ENCODE measurements at places on chromosomes 4 and X. TPM values are rescaled to one million over a fixed set of nuclear protein-coding genes. Genes with fewer than 3 reads are reported as not detected.

GRCh38 chrX:106581856-106582255 lies 29.9 kb upstream of the RADX start:
- no peak for DNase-seq
- H3K27me3 ChIP-seq: no peaks in the 10 kb centered on the region
- no peak overlapping the region for H3K4me3 ChIP-seq

- H3K36me3 ChIP-seq: peaks cover 3% of the 10 kb centered on the region
- no peaks in the 10 kb centered on the region for H3K27me3 ChIP-seq
- H3K4me1 ChIP-seq: peaks cover 6% of the 10 kb centered on the region
- DNase-seq: no peak
- no peak overlapping the region for H3K4me3 ChIP-seq
- H3K27ac ChIP-seq: no peak overlapping the region
These were observed 17.4 kb downstream of the QDPR start for GRCh38 chr4:17494258-17495190.

- no peaks in the 10 kb centered on the region for H3K36me3 ChIP-seq
- H3K27me3 ChIP-seq: no peaks in the 10 kb centered on the region
- H3K4me3 ChIP-seq: no peak overlapping the region
- H3K27ac ChIP-seq: no peak overlapping the region
- no peak for DNase-seq
- no peaks in the 10 kb centered on the region for H3K4me1 ChIP-seq
These were observed 196.0 kb downstream of the NWD2 start for GRCh38 chr4:37440501-37440900.

- no peaks in the 10 kb centered on the region for H3K4me1 ChIP-seq
- no peak overlapping the region for H3K4me3 ChIP-seq
- no peaks in the 10 kb centered on the region for H3K27me3 ChIP-seq
- no peaks in the 10 kb centered on the region for H3K36me3 ChIP-seq
- H3K27ac ChIP-seq: no peak overlapping the region
- DNase-seq: no peak
These were observed 138.6 kb downstream of the AFF1 start for GRCh38 chr4:87073199-87074120.

The C4orf51 gene
- not detected for total RNA-seq

The AMTN gene
- total RNA-seq: not detected

The STK32B gene
- 2.6 TPM for total RNA-seq

The ASB11 gene
- total RNA-seq: not detected

The SLC7A11 gene
- 15.6 TPM for total RNA-seq

- 0 out of 2 replicates have a peak, but pooled peaks cover 3% of the 10 kb centered on the region for H3K4me1 ChIP-seq
- no peaks in the 10 kb centered on the region for H3K36me3 ChIP-seq
- H3K4me3 ChIP-seq: no peak overlapping the region
- no peaks in the 10 kb centered on the region for H3K27me3 ChIP-seq
- no peak overlapping the region for H3K27ac ChIP-seq
These were observed 123.9 kb downstream of the TBCK start for GRCh38 chr4:106192131-106192530.

The COL4A6 gene
- total RNA-seq: 10.4 TPM

The LRIT3 gene
- total RNA-seq: 0.21 TPM

The NRK gene
- total RNA-seq: 8.3 TPM

The RBM41 gene
- total RNA-seq: 26.2 TPM

DNA sequence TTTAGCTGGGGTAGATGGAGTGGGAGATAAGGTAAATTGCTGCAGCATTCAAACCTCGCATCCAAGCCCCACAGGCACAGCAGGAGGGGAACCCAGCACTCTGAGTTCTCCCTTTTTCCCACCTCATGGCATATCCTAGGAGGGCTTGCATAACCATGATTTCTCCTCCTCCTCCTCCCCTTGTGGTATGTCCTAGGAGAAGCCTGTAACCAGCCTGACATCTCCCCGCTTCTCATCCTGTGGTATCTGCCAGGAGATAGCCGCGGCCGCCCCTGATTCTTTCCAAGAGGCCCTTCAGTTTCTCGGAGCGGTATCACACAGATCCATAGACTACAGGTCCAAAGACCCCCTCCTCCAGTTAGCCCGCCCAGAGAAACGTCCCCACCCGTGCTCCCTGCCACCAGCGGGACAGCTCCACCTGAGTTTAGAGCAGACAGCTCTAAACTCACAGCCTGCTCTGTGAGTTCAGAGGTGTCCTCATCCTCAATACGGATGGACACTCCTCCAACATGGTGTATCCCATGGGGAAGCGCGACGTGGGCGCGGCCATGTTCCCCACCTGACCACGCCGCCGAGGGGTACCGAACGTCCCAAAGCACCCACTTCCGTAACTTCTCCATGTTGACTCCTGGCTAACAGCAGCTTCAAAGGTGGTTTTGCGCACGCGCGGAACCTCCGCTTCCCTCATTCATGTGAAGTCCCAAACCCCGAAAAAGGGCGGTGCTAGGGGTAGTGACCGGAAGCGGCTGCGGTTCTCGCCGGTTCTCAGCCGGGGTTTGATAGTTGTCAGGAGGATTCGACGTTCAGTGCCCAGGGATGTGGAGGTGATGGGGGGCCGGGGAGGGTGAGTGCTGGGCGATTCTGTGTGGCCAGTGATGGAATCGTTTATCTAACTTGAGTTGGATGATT lies at the start of gene ZNF81:
ZNF81 (plus strand) TSS at position 739 of the 909 bp plus-strand sequence. CDS start 9,366 bp downstream, outside the sequence.
- no peaks in the 10 kb centered on the region for H3K36me3 ChIP-seq
- peak; percentile 92 for DNase-seq
- peak within 1 kb of the TSS; percentile 60 for H3K27ac ChIP-seq
- no peaks in the 10 kb centered on the region for H3K27me3 ChIP-seq
- H3K4me1 ChIP-seq: no peaks in the 10 kb centered on the region
- peak within 1 kb of the TSS; percentile 71 for H3K4me3 ChIP-seq

DNA sequence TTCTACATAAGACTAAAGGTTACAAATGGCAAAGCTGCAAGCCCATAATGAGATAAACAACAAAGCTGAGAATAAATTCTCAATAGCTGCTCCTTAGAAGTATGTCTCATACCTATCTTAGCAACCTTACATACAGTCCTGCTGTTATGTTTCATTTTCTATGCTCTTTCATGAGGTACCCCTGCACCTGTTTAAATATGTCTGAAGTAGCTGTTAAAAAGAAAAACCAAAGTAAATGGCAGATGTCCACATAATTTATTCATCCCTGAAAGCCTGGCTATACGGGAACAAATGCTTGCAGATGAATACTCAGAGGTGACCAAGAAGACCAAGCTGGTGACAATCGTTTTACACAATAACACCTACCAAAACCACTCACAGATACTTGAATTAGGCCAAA lies 22.5 kb downstream of the PPA2 start:
- H3K27ac ChIP-seq: no peak overlapping the region
- H3K36me3 ChIP-seq: no peaks in the 10 kb centered on the region
- H3K4me3 ChIP-seq: no peak overlapping the region
- DNase-seq: no peak

- peaks cover 10% of the 10 kb centered on the region for H3K36me3 ChIP-seq
- no peak for DNase-seq
- no peaks in the 10 kb centered on the region for H3K27me3 ChIP-seq
- H3K27ac ChIP-seq: no peak overlapping the region
These were observed 42.7 kb upstream of the FGFBP2 start for GRCh38 chr4:16005676-16006075.

The CXCL9 gene
- total RNA-seq: not detected

DNA sequence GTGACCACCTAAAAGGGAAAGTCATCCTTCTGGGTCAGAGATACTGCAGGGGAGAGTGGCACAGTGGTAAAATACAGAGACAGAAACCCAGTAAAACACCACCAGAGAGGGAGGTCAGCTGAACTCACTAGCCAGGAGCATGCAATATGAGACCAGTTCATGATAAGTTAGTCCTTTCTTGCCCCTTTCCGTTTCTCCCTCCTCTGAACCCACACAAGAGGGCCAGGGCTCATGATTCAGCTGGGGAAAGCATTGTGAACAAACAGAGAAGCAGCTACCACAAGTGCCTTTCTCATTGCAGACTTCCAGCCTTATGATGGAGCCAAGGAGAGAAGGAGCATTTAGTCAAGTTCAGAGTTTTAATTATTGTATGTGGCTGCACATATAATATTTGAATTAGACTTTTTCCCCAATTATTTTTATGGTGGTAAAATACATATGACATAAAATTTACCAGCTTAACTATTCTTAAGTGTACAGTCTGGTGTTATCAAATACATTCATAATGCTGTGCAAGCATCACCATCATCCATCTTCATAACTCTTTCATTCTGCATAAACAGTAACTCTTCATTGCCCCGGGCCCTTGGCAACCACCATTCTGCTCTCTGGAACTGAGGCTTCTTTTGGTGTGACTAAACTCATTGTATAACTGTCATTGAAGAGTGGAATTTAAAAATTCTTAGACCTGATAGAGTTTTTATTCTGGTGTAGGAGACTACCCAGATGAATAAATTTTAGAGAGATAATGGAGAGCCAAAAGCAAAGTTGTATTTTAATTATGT lies 114.6 kb downstream of the DDIT4L start:
- H3K36me3 ChIP-seq: no peaks in the 10 kb centered on the region
- no peaks in the 10 kb centered on the region for H3K27me3 ChIP-seq
- DNase-seq: no peak
- H3K4me3 ChIP-seq: no peak overlapping the region

DNA sequence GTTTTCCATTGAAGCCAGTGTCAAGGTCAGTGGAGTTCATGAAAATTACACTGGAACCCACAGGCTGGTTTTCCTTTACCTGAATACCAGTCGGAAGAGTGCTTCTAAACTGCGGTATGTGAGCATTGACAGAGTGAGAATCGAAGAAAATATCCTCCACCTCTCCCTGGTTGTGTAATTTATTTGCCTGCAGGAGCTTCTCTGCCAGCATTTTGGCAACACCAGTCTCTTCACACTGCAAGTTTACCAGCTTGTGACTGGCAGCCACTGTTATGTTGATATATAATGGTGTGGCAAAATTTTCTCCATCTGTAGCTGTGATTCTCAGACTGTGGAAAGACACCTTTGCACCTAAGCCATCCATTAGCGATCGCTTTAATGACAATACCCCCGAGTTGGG lies 16.1 kb downstream of the FAT1 start:
- no peaks in the 10 kb centered on the region for H3K27me3 ChIP-seq
- no peak overlapping the region for H3K4me3 ChIP-seq
- DNase-seq: no peak
- peaks cover 39% of the 10 kb centered on the region for H3K36me3 ChIP-seq
- H3K4me1 ChIP-seq: 0 out of 2 replicates have a peak, but pooled peaks cover 2% of the 10 kb centered on the region

The IQCM gene
- not detected for total RNA-seq

GRCh38 chr4:147842573-147842972 lies 110.7 kb downstream of the ARHGAP10 start:
- H3K4me1 ChIP-seq: peaks cover 1% of the 10 kb centered on the region
- H3K36me3 ChIP-seq: no peaks in the 10 kb centered on the region
- no peak overlapping the region for H3K27ac ChIP-seq
- DNase-seq: no peak

DNA sequence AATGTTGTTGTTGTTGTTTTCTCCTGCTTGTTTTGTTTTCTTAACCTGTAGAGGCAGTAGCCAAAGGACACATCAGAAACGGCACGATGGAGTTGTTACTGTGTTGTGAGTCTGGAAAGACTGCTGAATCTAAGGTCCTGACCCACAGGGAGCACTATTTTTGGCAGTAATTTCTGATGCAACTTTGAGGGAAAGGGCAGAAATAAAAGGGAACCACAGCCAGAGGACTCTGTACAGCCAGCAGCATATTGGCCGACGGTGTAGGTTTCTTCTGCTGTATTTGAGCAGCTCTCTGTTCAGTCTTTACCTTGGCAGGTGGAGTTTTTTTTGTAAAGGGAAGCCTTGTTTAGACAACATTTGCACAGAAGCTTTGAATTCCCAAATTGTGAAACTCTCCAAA lies 203.0 kb upstream of the GPR101 start:
- H3K4me1 ChIP-seq: no peaks in the 10 kb centered on the region
- H3K36me3 ChIP-seq: no peaks in the 10 kb centered on the region
- DNase-seq: no peak

The SLITRK4 gene
- total RNA-seq: 8.2 TPM

The MTNR1A gene
- total RNA-seq: 0.50 TPM

- no peaks in the 10 kb centered on the region for H3K27me3 ChIP-seq
- H3K4me1 ChIP-seq: no peaks in the 10 kb centered on the region
- no peaks in the 10 kb centered on the region for H3K36me3 ChIP-seq
- no peak overlapping the region for H3K4me3 ChIP-seq
These were observed 212.0 kb upstream of the KLF3 start for GRCh38 chr4:38452009-38452408.

DNA sequence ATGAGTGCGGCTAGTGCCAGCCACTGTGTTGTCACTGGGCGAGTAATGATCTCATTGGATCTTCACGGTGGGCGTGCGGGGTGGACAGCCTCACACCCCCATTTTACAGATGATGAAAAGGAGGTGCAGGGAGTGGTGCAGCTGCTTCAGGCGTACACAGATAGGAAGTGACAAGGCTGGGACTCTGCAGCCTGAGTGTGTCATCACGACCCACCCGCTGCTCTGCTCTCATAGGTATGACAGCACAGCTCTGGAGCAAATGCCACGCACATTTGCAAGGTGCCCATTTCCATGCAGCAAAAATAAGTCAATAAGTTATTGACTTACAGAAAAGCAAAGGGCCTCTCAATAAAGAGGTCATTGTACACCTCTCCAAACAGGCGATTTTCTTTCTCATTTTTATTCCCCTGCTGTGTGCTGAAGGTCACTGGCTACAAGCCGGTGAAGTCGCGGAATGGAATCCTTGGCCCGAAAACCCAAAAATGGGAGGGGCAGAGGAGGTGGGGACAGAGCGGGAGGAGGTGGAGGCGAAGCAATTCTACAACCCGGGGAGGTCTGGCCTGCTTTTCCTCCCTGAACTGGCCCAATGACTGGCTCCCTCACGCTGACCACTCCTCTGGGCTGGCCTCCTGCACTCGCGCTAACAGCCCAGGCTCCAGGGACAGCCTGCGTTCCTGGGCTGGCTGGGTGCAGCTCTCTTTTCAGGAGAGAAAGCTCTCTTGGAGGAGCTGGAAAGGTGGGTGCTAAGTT lies at the start of gene SOD3:
SOD3 (plus strand) TSS at position 658 of the 750 bp plus-strand sequence. CDS start 3,949 bp downstream, outside the sequence.
- H3K4me1 ChIP-seq: peaks cover 6% of the 10 kb centered on the region
- no peak within 1 kb of the TSS for H3K27ac ChIP-seq
- H3K36me3 ChIP-seq: no peaks in the 10 kb centered on the region
- DNase-seq: peak; percentile 74
- peak within 1 kb of the TSS; percentile 57 for H3K4me3 ChIP-seq

GRCh38 chr4:30912098-30912714 lies 192.0 kb downstream of the PCDH7 start:
- H3K27me3 ChIP-seq: no peaks in the 10 kb centered on the region
- no peaks in the 10 kb centered on the region for H3K36me3 ChIP-seq
- no peak overlapping the region for H3K27ac ChIP-seq
- H3K4me3 ChIP-seq: no peak overlapping the region

The CXorf51B gene
- total RNA-seq: not detected

The SYP gene
- 10.8 TPM for total RNA-seq

The CASK gene
- total RNA-seq: 55.1 TPM

GRCh38 chr4:169956091-169956843 lies 69.9 kb downstream of the MFAP3L start:
- H3K4me3 ChIP-seq: no peak overlapping the region
- peaks cover 9% of the 10 kb centered on the region for H3K4me1 ChIP-seq
- DNase-seq: no peak
- no peaks in the 10 kb centered on the region for H3K36me3 ChIP-seq
